ENCODE measurements at places on chromosomes 1 and 21. TPM values are rescaled to one million over a fixed set of nuclear protein-coding genes. Genes with fewer than 3 reads are reported as not detected.

OLFML2B gene
- total RNA-seq: 1.5 TPM

GNG12 gene
- 70.0 TPM for total RNA-seq

LIPI gene
- total RNA-seq: not detected

RNF186 gene
- total RNA-seq: not detected

ACTN2 gene
- total RNA-seq: 0.49 TPM

SMPDL3B gene
- total RNA-seq: 1.5 TPM

LAMC1 gene
- 113 TPM for total RNA-seq

ERVH48-1 gene
- 0.05 TPM for total RNA-seq

UQCRHL gene
- 2.6 TPM for total RNA-seq

SLC45A3 gene
- total RNA-seq: 3.0 TPM

ZNF697 gene
- total RNA-seq: 7.1 TPM

CD46 gene
- total RNA-seq: 128 TPM

Measured in Panc1 (cell line).